Hypothalamus (tissue), 51 donors: ENCODE measurements at places on chromosomes 16 and 17.

- no peak for DNase-seq
Measured at GRCh38 chr17:81552244-81553017, at the start of gene FAAP100. Gene FAAP100, minus strand, starts transcription at chr17:81552353. Its CDS starts 23 bp downstream, at chr17:81552330.

GRCh38 chr16:67404740-67405226 lies 11.5 kb upstream of the TPPP3 start:
- DNase-seq = no peak

GRCh38 chr17:41061964-41062363 lies 2.0 kb upstream of the KRTAP2-3 start:
- DNase-seq = no peak

DNA sequence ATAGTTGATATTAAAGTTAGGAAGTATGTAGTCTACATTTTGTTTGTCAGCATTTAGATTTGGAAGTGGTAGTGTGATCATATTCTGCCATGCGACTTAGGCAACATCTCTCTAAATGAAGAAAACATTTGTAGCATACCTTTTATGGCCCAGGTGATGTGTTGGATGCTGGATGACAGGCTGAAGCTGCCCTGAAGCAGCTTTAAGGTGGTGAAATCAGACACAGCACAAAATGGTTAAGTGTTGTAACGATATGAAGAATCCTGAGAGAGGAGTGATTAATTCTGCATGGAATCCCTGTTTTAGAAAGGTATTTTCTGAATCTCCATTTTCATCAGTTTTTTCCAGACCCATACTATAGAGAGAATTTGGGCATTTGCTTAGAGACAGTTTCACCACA lies 28.3 kb downstream of the AATF start:
- DNase-seq = no peak

DNA sequence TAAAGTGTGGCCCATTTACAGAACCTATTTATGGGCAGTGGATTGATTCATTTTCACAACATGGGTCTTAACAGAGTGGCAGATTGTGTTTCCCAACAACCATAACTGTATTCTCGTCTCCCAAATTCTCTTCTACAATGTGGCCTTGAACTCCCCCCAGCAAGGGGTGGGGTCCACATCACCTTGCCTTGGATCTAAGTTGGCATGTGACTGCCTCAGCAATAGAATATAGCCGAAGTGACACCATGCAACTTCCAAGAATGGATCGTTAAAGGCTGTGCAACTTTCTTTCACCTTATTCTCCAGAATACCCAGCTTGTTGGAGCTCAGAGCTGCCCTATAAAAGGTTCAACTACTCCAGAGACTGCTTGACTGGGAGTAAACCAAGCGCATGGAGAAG lies 72.0 kb upstream of the CDH5 start:
- no peak for DNase-seq
